ENCODE measurements at places on chromosomes 2 and 18. TPM values are rescaled to one million over a fixed set of nuclear protein-coding genes. Genes with fewer than 3 reads are reported as not detected.

- no peak for ATAC-seq
Observed at GRCh38 chr2:167652401-167652800, 595.0 kb downstream of the STK39 start.

- no peak for ATAC-seq
Observed at GRCh38 chr2:232400256-232401015, 6.2 kb upstream of the ALPG start.

GRCh38 chr2:235515821-235516220, 22.0 kb downstream of the AGAP1 start:
- no peak for ATAC-seq

DNA sequence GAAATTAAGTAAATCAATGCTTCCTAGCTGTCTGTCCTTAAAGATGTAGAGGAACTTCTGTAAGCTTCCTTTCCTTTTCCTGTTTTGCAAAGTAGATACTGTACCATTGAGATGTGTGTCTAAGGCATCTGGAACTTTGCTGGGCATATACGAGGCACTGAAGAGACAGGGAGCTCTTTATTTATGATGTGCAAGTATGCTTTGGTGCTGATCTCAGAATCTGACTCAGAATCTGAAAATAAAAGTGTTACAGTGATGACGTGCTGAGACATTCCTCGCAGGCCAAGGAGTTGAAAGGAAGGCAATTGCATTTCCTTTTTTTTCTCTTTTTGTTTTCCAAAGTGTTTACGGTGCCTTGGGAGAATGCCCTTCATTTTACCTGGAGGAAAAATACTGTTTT, 230.9 kb upstream of the RGPD4 start:
- ATAC-seq: no peak

DNA sequence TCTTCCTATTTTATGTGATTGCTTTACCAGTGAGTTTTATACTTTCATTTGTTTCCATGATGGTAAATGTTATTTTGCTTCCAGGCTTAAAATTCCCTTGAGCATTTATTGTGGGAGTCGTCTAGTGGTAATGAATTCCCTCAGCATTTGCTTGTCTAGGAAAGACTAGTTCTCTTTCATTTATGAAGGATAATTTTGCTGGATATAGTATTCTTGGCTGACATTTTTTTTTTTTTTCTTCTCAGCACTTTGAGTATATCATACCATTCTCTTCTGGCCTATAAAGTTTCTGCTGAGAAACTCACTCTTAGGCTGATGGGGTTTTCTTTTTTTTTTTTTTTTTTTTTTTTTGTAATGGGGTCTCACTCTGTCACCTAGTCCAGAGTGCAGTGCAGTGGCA, 99.1 kb downstream of the EDAR start:
- ATAC-seq: no peak

DNA sequence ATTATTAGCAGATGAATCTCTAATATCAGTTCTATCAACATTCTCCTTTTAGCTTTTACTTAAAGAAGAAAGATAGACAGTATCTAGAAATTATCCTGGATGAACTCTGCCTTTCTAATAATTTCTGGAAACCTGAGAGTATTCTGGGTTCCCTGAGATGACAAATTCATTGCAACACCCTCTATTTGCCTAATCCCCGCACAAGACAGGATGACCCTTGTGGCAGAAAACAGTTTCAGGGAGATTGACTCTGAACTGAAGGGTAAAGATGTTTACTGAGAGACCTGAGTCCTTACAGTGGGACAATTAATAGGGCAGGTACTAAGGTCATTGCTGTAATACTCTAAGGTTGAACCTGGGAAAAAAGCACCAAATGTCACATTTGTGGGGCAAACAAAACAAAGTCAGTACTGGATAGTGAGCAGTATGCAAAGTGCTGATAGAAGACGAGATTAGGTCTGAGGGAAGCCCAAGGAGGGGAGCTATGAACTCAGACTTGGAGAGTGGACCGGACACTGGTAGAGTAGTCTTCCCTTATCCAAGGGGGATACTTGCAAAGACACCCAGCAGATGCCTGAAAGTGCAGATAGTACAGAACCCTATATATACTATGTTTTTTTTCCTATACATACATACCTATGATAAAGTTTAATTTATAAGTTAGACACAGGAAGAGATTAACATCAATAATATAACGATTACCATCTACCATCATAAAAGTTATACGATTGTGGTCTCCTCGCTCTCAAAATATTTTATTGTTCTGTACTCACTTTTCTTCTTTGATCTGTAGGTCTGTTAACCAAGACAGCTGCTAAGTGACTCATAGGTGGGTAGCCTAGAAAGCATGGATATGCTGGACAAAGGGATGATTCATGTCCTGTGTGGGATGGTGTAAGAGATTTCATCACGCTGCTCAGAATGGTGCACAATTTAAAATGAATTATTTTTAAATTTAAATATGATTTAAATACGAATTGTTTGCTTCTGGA, 148.3 kb upstream of the KLHL14 start:
- ATAC-seq: no peak

DNA sequence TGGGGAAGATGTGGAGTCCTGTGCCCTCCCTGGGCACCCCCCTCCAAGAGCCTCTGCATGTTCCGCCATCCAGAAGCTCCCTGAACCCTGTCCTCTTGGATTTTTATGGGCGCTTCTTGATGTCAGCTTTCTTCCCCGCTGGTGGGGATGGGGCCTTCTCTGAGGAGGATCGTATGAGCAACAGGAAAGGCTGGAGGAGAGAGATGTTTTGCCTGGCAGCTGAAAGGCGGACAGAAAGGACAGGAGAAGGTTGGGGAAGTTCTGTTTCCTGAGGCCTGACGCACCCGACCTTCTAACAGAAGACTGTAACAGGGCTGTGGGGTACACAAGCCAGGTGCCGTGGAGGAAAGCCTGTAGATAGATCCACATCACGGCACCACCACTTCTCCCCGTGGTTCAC, 238.8 kb downstream of the LDLRAD4 start:
- ATAC-seq: no peak

DNA sequence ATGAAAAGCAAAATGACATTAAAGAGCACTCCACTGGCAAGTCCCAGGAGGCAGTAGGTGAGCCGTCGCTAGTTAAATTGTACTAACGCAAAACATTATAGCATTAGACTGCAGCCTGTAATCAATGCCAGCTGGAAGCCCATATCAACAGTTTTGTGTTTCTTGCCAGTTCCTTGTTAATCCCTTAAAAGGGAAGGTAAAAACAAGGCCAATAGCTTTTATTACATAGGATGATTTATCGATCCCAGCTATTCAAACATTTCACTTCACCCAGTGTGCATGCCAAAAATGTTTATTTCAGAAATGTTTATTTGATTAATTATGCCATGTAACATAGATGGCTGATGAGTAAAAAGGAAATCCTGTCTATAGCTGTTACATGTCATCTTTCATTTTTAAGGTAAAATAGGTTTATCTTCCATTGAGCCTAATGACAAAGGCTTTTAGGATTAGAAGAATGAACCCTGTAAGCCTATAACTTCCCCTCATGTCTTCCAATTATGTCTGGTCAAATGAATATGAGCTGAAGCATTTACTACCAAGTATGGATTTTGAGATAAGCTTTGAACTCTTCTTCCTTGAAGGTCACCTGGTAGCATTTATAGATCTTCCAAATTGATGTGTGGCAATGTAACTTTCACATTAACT, 591.2 kb downstream of the RNF144A start:
- no peak for ATAC-seq

GRCh38 chr2:161625996-161626395, 1.8 kb downstream of the SLC4A10 start:
- ATAC-seq: no peak

GRCh38 chr18:37247497-37248161, 318.0 kb downstream of the CELF4 start:
- no peak for ATAC-seq

DNA sequence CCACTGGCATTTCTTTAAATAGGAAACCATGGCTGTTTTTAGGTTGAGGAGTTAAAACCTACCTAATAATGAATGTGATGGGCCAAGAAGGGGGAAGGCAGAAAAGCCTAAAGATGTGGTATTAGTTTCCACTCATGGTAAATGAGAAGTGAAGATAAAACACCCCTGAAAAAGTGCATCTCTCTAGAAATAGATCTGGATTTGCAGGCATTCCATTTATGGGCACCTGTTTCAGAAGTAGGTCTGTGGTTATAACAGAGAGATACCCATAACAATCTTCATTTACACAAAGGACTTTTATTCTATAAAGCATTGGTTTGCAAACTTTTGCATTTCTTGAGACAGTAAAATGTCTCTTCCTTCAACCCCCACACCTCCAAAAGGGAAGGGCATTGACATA, 62.1 kb downstream of the PRKCE start:
- no peak for ATAC-seq

GRCh38 chr2:170530803-170531564, 184.2 kb upstream of the SP5 start:
- no peak for ATAC-seq

Gene TTN
- 12.8 TPM for total RNA-seq

Gene RHBDD1
- total RNA-seq: 35.2 TPM

Gene CCL20
- total RNA-seq: not detected

Data from gastroesophageal sphincter (tissue), 4 donors.